AG04449 (cell line): ENCODE measurements at places on chromosomes 4 and X.

DNA sequence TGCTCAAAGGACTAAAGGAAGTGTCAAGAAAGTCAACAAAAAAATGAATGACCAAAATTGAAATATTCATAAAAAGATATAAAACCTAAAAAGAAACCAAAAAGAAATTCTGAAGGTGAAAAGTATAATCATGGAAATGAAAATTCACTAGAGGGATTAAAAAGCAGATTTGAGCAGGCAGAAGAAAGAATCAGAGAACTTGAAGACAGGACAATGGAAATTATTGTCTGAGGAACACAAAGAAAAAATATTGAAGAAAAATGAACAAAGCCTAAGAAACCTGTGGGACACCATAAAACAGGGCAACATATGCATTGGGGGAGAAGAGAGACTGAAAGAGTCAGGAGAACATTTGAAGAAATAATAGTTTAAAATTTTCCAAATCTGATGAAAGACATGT, 9.9 kb upstream of the SPON2 start:
- no peak for DNase-seq

- DNase-seq = no peak
Measured at GRCh38 chr4:7727749-7728148, 211.9 kb downstream of the AFAP1 start.

DNA sequence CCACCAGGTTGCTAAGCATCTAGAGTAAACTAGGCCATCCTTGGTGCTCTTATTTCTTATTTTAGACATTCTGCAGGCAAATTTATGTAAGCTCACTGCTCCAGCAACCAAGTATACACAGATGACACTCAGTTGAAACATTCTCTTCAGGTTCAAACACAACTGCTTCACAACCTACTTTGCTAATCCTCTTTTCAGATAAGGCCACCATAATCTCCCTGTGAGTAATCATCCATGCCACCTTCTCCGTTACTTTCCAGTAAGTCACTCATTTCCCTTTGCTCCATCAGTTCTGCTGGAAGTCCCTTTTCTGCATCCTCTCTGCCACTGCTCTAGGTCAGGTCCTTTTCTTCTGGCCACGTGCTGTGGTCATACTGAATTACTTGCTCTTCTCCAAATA, 120.2 kb upstream of the WDFY3 start:
- DNase-seq = no peak

GRCh38 chrX:156000361-156000926, 2.9 kb downstream of the IL9R start:
- no peak for DNase-seq

DNA sequence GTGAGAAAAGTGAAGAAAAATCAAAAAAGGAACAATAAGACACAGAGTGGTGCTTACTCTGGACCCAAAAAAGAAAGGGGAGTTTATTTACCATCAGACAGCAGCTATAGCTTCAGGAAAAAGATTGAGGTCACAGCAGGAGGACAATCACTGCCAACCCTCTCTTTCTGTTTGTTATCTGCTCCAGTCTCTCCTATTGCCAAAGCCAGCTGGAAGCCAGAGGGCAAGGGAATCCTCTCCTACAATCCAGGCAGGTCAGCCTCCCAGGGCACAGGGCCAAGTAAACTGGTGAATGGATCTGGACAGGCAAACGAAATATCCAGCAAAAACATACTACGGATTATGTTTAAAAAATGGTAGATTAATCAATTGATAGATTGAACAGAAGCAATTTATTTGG, 306.9 kb upstream of the SLIT2 start:
- no peak for DNase-seq

DNA sequence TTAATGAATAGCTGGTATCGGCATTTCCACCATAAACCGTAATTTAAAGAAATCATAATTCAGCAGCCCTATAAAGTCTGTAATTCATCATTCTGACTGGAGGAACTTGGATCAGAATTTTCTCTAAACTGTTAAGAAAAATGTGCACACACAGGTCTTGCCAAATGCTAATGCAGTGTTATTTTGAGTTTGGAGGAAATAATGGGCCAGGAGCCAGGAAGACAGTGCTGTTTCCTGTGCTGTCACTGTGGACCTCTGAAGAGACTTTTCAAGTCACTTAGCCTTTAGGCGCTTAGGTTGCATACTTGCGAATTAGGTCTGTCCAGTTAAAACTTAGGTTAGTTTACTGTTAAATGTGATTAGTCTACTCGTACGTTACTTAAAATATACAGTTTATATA, 137.5 kb upstream of the ANXA3 start:
- no peak for DNase-seq

- no peak for DNase-seq
Measured at GRCh38 chr4:37490391-37491347, 195.5 kb downstream of the RELL1 start.

GRCh38 chr4:17327591-17327990, 184.3 kb downstream of the QDPR start:
- no peak for DNase-seq

GRCh38 chrX:130170752-130171445, 863 bp upstream of the RAB33A start:
- DNase-seq = no peak

DNA sequence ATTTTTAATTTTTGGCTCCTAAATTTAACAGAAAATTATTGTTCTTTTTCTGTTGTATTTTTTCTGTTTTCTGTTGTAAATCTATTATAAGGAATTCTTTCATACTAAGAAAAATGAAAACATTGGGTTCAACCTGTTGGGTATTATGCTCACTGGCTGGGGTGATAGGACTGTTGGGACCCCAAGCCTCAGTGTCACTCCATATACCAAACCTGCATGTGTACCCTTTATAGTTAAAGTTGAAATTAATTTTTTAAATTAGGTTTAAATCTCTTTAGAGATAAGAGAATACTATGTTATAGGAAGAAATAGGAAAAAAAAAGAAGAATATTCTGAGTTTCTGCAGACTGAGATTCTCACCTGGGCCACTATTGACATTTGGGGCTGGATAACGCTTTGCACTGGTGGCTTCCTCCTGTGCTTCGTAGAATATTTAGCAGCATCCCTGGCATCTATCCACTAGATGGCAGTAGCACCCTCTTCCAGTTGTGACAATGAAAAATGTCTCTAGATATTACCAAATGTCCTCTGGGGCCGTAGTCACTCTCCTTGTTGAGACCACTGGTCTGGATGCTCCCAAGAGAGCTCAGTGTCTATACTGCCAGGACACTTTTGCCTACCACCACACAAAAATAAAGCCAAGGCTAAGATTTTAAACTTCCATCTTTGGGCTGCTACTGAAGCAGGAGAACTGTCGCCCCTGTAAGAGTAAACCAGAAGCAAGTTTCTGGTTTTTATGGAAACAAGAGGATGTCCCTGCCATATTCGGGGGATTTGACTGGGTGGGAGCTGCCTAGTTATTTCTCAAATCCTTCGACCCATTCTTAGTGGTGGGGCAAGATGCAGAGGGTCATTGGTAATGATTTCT, 22.4 kb upstream of the CLTRN start:
- no peak for DNase-seq

GRCh38 chr4:182975806-182976205, 58.6 kb upstream of the DCTD start:
- peak; percentile 46 for DNase-seq
